ENCODE measurements at places on chromosomes 2 and 18.

GRCh38 chr2:143696651-143697050 is 567.4 kb downstream of the ARHGAP15 start:
- DNase-seq, result no peak

GRCh38 chr2:2717406-2717805 is 386.3 kb upstream of the MYT1L start:
- DNase-seq, result no peak

GRCh38 chr18:23547846-23548245 is 38.5 kb downstream of the NPC1 start:
- DNase-seq, result no peak

DNA sequence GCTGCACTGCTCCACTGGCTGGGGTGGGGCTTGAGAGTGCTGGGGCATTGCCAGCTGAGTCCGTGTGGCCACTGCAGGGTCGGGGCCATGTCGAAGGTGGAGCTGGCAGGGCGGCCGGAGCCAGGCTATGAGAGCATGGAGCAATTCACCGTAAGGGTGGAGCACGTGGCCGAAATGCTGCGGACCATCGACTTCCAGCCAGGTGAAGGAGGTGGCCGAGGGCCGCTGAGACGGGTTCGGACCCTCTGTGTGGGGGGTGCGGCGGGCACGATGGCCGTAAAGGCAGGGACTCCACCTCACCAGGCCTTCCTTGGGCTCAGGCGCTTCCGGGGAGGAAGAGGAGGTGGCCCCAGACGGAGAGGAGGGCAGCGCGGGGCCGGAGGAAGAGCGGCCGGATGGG is 2.1 kb downstream of the UCN start:
- no peak for DNase-seq

DNA sequence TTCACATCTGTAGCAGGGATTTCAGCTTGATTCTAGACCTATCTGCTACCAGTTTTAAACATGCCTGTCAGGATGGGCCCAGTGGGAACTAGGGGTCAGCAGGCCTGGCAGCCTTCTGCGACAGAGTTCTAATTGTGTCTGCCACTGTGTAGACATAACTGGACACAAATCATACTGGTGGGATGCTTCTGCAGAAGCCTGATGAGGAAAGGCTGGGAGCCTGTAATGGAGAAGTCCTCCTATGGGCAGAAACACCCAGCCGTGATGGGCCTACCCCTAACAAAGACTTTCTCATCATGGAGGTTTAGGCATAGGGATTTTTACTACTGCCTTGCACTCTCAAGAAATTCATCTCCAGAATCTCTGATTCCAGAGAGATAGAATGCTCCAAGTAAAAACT is 166.9 kb downstream of the PDE11A start:
- DNase-seq, result no peak

GRCh38 chr2:172358691-172359556 is 68.5 kb upstream of the ITGA6 start:
- no peak for DNase-seq

Measured in stimulated activated CD8-positive, alpha-beta memory T cell treated with anti-CD3 and anti-CD28 coated beads, Interleukin-15, amount 100 ng/mL, for 48 hours (primary cell).